ENCODE measurements at places on chromosomes 12 and 14.

DNA sequence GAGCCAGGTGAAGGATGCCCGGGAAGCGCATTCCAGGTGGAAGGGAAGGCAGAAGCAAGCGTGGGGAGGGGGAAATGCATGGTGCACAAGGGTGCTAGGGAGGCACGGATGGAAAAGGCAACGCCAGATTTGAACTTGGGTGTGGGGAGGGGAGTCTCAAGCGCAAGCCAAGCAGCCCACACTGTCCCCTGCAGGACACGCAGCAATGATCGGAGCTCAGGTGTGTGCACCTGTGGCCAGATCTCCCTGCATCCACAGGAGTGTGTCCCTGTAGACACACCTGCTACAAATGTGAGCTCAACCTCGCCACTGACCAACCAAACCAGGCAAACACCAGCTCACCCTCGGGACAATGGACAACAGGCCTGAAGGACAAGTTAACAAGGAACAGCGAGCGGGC is 63.2 kb downstream of the SCARB1 start:
- no peak for DNase-seq

DNA sequence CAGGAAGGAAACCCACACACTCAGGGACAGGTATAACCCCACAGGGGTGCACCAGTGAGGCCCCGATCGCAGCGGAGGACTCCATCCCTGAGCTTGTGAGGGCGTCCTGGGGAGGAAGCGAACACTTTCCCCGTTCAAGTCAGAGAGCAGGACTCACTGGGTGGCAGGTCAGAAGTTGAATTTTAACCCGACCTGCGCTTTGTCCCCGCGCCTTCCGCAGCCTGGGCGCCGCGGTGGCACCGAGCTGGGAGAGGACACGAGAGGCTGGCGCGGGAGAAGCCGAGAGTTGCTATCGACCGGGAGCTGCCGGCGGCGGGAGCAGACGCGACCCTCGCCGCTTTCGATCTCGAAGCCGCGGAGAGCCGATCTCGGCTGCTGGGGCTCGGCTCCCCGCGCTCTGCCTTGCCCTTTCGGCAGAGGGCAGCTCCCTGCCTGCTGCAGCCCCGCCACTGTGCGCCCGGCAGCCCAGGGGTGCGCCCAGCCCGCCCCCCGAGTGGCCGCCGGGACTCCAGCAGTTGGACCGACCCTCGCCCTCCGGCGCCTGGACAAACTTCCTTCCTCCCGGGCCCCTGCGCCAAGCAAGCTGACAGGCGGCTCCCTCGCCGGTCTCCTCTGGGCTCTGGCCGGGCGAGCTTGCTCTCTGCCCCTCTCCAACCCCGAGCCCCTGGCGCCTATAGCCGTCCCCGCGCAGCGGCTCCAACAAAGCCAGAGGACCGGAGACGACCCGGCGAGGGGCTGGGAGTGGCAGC is 918 bp downstream of the LIN7A start:
- DNase-seq: no peak

DNA sequence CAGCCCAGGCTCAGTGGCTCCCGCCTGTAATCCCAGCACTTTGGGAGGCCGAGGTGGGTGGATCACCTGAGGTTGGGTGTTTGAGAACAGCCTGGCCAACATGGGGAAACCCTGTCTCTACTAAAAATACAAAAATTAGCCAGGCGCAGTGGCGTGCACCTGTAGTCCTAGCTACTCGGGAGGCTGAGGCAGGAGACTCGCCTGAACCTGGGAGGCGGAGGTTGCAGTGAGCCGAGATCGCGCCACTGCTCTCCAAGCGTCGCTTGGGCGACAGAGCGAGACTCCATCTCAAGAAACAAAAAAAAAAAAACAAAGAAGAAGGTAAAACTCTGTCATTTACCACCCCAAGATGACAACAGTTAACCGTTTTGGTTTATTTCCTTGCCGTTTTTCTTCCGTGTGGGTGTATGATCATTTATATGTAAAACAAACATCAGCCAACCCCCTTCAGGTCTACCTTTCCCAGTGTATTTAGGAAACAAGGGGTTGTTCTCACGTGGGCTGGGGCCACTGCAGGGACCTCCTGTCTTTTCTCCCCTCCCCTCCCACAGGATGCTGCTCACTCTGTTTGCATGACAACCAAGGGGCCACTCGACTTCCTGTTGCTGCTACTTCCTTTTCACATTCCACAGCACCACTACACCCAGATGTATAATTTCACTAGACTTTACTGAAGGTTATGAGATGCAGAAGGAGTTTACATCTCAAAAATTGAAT is 13.6 kb downstream of the TTC9 start:
- DNase-seq: no peak

GRCh38 chr14:36916668-36917067 is 255.0 kb downstream of the PAX9 start:
- no peak for DNase-seq

- no peak for DNase-seq
These were observed 73.3 kb downstream of the NCOR2 start for GRCh38 chr12:124493809-124494750.

DNA sequence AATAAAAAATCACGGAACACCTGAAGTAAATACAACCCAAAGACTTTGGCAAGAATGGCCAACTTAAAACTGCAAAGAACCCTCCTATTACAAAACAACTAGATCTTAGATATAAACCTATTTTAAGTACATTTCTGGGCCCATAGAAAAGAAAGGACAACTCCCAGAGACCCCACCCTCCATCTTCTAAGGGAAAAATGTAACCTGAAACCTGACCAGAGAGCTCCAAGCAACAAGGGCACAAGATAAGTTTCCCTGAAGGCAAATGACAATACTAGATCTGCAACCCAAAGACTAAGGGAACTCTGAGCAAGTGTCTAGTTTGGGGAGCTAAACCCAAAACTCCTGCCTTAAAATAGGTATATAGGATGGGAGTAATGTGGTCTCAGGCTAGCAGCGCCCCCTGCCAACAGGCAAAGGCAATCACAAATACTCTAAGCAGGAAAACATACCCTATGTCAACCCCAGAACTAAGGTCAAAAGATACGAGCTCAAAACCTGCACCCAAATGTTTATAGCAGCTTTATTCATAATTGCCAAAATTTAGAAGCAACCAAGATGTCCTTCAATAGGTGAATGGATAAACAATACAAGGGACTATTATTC is 218.9 kb downstream of the ITPR2 start:
- DNase-seq: no peak

DNA sequence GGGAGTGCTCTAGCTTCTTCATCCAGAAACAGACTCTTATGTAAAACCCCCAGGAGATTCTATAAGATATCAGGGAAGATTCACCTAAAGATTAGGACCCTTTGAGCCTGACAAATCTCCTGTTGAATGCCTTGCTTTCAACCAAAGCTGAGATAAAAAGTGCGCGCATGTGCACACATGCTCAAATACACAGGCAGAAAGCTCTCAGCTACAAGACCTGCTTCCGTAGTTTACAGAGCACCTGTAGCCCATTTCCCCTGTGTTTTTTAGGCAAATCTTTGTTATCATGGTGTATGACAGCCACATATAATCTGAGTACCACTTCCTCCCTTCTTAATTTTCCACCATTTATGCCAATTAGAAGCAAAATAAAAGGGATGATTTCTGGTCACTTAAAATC is 866.9 kb downstream of the NRXN3 start:
- no peak for DNase-seq

DNA sequence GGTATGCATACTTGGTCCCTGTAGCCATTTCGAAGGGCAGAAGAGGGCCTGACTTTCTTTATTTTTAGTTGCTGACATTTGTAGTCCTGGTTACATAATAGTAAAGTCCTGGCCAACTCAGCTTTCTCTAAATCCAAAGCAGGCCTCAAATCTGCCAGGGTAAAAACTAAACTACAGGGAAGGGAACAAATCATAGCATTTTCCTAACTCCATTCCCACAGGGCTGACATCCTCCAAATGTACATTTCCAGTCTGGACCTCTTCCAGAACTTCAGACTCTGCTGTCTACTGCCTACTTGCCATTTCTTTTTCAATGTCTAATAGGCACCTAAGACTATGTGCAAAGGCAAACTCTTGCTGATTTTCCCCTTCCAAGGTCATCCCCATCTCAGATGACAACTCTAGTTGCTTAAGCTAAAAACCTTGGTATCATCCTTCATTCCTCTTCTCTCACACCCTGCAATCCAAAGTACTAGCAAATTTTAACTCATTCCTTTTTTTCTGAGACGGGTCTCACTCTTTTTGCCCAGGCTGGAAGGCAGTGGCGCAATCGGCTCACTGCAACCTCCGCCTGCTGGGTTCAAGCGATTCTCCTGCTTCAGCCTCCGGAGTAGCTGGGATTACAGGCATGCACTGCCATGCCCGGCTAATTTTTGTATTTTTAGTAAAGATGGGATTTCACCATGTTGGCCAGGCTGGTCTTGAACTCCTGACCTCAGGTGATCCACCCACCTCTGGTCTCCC is 2.0 kb downstream of the DDIT3 start:
- DNase-seq: no peak

- no peak for DNase-seq
These were observed 7.5 kb downstream of the PSMC1 start for GRCh38 chr14:90263748-90264449.

DNA sequence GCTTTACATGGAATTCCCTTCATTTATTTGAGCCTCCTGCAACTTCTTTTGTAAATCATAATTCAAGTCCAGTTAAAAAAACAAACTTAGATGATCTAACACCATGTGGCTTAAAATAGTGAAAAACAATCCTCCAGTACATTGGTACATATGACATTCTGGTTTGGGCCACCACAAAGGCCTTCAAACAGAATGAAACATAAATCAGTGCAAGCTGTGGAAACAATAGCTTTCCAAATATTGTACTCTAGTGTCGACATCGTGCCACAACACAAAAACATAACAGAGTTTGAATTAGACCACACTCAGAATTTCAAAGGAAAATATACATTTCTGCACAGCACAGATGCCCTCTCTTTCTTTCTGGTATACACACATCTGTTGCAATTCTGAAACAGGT is 751.3 kb downstream of the SLC6A15 start:
- no peak for DNase-seq

GRCh38 chr14:71620401-71620800 is 311.8 kb upstream of the RGS6 start:
- DNase-seq: no peak

- DNase-seq: no peak
These were observed 6.9 kb downstream of the PABPN1 start for GRCh38 chr14:23327947-23328744.

DNA sequence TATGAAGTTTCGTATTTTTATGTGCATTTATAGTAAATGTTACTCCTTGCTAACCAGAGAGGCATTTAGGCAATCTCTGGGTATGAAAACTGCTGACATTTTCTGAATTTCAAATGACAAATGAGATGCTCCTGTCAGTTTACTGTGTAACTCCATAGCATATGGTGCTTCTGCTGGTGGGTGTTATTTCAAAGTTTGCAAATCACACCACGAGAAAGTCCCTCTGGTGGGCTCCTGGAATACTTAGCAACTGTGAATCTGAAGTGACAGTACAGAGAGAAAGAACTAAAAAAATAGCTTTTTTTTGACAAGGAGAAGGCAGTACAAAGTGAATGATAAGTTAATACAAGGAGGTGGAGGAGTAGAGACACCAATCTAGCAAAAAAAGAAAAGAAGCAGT is 161.5 kb downstream of the DERA start:
- DNase-seq: no peak

DNA sequence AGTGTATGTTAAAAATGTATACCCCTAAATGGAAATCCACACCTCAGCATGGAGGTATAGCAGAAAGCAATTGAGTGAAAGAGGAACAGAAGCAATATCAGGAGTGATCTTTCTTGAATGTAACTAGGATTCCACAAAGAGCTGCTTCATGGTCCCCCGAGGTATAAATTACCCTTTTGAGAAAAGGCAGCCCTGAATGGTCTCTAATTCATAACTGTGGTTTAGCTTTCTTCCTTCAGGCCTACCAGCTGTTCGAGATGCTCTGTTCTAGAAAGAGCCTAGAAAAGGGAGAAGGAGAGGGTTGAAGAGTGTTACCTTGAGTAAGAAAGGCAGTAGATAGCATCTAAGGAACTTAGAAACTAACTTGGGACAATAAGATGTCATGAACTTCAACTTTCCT is 42.9 kb upstream of the CSRNP2 start:
- no peak for DNase-seq

- DNase-seq: no peak
These were observed 400 bp upstream of the PRIMA1 start for GRCh38 chr14:93788543-93789227.

DNA sequence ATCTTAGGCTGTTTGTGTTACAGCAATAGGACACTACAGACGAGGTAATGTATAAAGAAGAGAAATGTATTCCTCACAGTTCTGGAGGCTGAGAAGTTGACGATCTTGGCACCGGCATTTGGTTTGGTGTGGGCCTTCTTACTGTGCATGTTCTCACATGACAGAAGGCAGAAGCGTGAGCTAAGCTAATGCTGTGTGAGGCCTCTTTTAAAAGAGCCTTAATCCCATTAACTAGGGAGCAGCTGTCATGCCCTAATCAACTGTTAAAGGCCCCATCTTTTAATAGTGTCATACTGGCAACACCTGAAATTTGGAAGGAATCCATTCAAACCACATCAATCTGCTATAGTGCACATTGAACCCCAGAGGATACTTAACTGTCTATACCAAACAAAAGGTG is 992.9 kb downstream of the GALC start:
- no peak for DNase-seq

DNA sequence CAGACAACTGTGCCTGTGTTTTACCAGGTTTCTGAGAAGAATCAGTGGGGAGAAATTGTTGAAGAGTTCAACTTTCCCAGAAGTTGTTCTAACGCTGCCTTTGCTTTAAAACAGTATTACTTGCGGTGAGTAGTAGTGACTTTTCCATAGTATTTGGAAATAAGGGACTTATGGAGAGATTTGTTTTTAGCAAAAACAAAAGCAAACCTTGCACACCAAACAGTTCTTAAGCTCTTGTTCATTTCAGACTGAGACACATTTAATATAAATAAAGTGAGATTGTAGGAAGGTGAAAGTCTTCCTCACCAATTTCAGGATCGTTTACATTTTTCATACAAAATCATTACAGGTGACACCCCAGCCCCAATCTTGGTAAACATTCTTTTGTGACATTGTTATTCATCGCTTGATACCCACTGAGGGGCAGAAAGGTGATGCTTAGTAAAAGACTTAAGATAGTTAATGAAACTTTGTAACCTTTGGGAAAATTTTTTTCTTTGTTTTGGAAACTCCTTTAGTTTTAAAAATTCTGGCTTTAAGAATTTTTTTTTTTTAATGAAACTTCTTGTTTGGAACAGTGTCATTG is 1.8 kb downstream of the ARID2 start:
- DNase-seq: no peak

DNA sequence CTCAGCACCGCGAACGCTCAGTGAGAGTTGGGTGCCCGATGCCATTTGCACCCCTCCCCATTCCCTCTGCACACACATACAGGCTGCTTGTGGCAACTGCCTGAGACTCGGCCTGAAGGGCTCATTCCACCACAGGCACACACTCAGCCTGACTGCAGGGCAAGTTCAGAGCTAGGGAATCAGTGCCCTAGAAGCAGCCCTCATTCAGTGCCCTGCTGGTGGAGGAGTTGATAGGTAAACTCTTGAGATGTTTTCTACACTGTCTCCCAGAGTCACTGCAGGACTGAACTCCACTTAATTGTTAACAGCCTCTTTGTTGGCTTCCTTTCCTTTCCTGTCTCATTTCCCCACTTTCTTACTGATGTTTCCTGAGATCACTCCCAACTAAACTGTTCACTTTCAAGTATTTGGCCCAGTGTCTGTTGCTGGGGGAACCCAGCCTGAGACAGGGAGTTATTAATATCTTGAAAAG is 16.9 kb downstream of the PPP1R36 start:
- no peak for DNase-seq

- no peak for DNase-seq
These were observed 37.1 kb downstream of the TBX5 start for GRCh38 chr12:114368685-114369452.

Measured in stimulated activated CD8-positive, alpha-beta memory T cell treated with anti-CD3 and anti-CD28 coated beads, Interleukin-4, amount 100 ng/mL, for 1 hour (primary cell).